ENCODE measurements at places on chromosomes 6 and 20. TPM values are rescaled to one million over a fixed set of nuclear protein-coding genes. Genes with fewer than 3 reads are reported as not detected.

- no peak for DNase-seq
- H3K4me3 ChIP-seq = no peak overlapping the region
- H3K4me1 ChIP-seq = no peaks in the 10 kb centered on the region
- no peaks in the 10 kb centered on the region for H3K36me3 ChIP-seq
- no peak overlapping the region for H3K27ac ChIP-seq
These were observed 41.7 kb downstream of the FRK start for GRCh38 chr6:116018976-116019375.

GRCh38 chr20:54076259-54076658, 5.9 kb upstream of the BCAS1 start:
- H3K27me3 ChIP-seq = no peaks in the 10 kb centered on the region
- no peak overlapping the region for H3K4me3 ChIP-seq
- no peaks in the 10 kb centered on the region for H3K4me1 ChIP-seq
- no peak for DNase-seq

- H3K4me3 ChIP-seq = no peak overlapping the region
- no peaks in the 10 kb centered on the region for H3K36me3 ChIP-seq
- H3K27me3 ChIP-seq = no peaks in the 10 kb centered on the region
These were observed 11.3 kb upstream of the CCR6 start for GRCh38 chr6:167111597-167111996.

SOBP gene
- 23.0 TPM for total RNA-seq

HCK gene
- not detected for total RNA-seq

GRCh38 chr20:50980071-50980681, 21.6 kb downstream of the MOCS3 start:
- H3K4me3 ChIP-seq = no peak overlapping the region
- H3K27me3 ChIP-seq = peaks cover 33% of the 10 kb centered on the region
- H3K4me1 ChIP-seq = peaks cover 18% of the 10 kb centered on the region

GRCh38 chr20:17635332-17636244, 46.5 kb downstream of the RRBP1 start:
- H3K36me3 ChIP-seq = no peaks in the 10 kb centered on the region
- DNase-seq = peak; percentile 30
- no peaks in the 10 kb centered on the region for H3K27me3 ChIP-seq
- H3K27ac ChIP-seq = peak overlapping the region; percentile 94
- peaks cover 22% of the 10 kb centered on the region for H3K4me1 ChIP-seq

DNA sequence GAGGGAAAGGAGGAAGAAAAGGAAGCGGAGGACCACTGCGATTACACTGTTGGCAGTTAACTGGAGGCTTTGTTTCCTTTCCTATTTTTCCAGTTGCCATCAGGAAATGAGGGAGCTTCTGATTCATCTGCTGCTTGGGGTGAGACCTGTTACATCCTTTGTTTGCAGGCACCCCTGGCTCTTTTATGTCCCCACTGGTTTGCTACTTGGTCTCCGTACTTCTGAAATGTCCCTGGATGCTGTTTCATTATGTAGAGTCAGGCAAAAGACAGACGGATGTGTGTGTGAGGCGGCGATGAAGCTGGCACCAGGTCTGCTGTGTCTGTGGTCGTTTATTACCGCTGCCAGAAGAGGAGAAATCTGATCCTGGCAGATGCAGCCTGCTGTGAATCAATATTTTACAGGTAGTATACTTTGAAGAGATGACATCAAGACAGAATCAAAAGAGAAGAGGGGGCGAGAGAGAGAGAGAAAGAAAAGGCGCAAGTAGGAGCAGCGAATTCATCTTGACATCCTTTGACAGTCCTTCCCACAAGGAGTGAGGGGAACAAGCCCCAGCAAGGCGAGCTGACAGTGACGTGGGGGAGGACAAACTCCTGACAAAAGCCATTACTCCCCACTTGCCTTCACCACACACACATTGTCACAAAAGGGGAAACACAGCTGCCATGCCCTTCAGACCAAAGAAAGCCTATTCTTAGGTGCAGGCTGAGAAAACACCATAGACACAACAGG, 145.9 kb upstream of the FBXL4 start:
- H3K4me3 ChIP-seq = no peak overlapping the region
- no peak for DNase-seq
- H3K27ac ChIP-seq = no peak overlapping the region
- H3K27me3 ChIP-seq = peaks cover 4% of the 10 kb centered on the region

Data from neural crest cell (in vitro differentiated cells).